HL-60 (cell line): ENCODE measurements at places on chromosomes 11 and 22.
A peak's percentile ranks its signal among the peaks of the same experiment; 100 is the strongest.

DNA sequence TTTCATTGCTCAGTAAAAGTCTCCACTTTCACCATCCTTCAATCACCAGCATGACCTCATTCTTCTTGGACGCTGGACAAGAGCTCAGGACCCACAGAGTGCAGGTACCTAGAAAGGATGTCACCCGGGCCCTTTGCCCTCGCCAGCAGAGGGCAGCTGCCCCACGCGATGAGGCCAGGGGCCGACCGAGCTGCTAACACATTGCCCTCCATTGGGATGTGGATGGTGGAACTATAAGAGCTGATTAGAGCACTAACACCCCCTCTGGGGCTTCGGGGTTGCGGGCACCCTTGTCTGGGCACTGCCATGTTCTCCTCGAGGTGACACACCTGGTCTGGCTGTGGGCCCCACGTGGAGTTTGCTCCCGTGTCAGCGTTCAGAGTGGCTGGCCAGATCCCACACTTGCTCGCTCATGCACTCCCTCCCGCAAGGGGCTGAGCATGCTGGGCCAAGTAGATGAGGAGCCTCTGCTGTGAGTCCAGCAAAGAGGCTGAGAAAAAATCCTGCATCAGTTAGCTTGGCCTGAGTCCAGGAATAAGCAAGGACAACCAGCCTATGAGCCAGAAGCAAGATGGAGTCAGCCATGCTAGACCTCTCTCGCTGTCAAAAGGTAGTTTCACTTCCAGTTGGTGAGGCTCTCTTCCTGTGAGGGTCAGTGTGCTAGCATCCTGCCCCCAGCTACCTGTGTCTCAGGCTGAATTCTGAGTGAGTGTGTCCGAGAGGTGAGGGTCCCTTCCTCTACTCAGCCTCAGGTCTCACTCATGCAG, 9.8 kb downstream of the KRTAP5-6 start:
- peak; percentile 33 for DNase-seq

DNA sequence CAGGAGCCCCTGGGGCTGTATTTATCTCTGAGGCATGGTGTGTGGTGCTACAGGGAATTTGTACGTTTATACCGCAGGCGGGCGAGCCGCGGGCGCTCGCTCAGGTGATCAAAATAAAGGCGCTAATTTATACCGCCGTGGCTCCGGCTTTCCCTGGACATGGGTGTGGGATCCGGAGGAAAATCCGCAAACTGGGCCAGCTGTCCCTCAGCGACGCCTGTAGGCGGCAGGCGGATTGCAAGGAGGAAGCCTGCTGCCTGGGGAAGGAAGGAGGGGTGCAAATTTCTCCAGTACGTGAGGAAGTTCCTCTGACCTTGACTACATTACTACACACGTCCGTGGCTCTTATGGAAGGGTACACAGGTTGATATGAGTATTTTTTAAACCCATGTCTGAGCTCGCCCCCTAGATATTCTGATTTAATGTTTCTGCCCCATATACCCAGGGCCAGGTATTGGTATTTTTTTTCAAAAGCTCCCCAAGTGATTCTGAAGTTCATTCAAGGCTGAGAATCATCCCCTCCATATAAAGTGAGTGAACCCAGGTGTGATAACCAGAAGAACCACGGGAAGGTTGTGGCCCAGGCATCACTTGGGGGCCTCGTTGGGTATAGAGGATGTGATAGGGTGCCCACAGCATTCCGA, 2.8 kb downstream of the MYOD1 start:
- peak; percentile 51 for DNase-seq

DNA sequence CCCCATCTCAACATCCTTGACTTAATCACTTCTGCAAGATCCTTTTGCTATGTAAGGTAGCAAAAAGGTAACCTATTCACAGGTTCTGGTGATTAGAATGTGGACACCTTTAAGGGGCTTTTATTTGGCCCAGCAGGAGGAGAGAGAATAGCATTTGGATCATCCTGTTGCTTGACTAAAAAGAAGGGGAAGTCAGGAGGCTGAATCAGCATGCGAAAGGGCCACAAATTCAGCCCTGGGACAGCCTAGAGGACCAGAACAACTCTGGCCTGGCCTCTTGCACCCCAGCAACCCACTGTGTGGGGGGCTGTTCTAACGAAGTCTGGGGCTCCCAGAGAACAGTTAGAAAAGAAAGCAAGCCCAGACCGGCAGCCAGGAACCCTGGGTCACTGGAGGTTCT, 3.2 kb upstream of the HMOX1 start:
- DNase-seq, result no peak

- DNase-seq, result no peak
These were observed 260.0 kb upstream of the CADM1 start for GRCh38 chr11:115764176-115764575.

- no peak for DNase-seq
These were observed 106.4 kb downstream of the DSCAML1 start for GRCh38 chr11:117690484-117691217.

DNA sequence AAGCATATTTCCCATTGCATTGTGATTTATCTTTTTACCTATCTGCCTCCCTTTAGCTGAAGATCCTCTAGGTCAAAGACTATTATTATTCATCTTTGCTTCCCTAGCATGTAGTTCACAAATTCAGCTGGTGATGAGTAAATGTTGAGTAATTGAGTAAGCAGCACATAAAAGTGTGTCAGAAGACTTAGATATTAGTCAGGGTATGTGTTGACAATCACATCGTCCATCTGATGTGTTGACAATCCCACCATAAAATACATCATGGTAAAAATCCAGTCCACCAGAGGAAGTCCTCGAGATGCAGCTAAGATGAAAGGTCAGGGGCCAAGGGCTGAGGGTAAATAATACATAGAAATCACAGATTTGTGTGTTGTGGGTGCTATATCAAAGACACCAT, 22.9 kb upstream of the ABTB2 start:
- DNase-seq, result no peak

DNA sequence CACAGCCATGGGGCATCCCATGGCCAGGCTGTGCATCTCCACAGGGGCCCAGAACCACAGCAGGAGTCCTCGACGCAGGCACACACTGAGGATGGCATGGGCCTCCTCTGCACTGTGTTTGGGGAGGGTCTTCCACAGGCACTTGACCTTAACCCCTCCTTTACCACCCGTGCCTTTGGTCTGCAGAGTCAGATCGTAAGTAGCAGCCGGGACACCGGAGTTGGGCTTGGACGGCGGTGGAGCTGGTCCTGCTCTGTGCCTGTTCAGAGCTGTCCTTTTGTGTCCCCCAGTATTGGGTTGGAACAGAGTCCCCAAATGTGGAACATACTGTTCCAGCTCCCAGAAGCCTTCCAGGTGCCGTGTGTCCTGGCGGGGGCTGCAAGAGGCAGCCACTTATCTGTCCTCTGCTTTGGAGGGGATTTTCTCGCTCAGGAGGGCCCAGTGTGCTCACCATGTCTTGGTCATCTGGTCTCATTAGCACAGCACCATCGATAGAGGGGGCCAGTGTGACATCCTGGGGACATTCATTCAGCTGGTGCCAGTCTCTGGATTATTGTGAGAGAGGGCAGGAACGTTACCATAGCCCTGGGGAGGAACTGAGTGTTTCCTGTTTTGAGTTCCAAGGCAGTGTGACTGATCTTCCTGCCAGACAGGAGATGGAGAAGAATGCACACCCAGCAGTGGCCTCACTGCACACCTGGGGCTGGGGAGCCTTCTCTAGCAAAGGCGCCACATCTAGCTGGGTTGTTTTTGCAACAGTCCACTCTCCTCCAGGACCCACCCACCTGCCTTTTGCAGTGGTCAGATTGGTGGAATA, 12.4 kb downstream of the CRELD2 start:
- peak; percentile 91 for DNase-seq

- DNase-seq, result peak; percentile 12
These were observed 224.0 kb upstream of the NARS2 start for GRCh38 chr11:78798663-78799062.
